Aorta (tissue), 5 donors: ENCODE measurements at places on chromosomes 4 and X. TPM values are rescaled to one million over a fixed set of nuclear protein-coding genes. Genes with fewer than 3 reads are reported as not detected.

DNA sequence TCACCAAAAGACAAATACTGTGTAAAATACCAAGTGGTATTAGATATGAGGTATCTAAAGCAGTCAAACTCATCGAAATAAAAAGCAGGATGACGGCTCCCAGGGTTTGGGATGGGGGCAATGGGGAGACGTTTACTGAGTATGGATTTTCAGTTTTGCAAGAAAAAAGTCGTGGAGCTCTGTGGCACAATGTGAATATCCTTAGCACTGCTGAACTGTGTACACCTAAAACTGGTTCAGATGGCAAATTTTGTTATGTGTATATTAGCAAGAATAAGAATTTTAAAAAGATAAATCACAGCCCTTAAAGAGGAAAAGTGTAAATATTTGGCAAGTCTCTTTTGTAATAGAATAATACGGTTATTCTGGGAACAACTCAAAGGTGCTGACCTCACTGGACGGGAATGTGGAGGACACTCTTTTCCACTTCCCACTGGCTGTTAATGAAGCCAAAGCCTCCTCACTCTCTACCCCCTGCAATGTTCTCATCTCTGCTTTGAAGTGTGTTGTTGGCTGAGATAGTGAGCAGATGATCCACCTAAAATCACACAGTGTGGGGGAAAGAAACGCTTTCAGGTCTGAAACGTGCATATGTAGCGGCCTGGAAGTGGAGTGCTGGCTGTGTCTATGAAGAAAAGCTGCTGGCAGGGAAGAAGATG, 49.2 kb downstream of the SEL1L3 start:
- no peaks in the 10 kb centered on the region for H3K4me1 ChIP-seq
- no peak for DNase-seq
- no peak overlapping the region for H3K4me3 ChIP-seq
- H3K27ac ChIP-seq, result no peak overlapping the region

GRCh38 chrX:47228550-47229270, 4.1 kb upstream of the USP11 start:
- no peak overlapping the region for H3K4me3 ChIP-seq
- H3K4me1 ChIP-seq, result no peaks in the 10 kb centered on the region
- H3K27ac ChIP-seq, result no peak overlapping the region
- H3K36me3 ChIP-seq, result no peaks in the 10 kb centered on the region
- DNase-seq, result no peak

GRCh38 chr4:104449537-104449936, 45.2 kb downstream of the CXXC4 start:
- H3K27ac ChIP-seq, result no peak overlapping the region
- no peak overlapping the region for H3K4me3 ChIP-seq
- DNase-seq, result no peak
- no peaks in the 10 kb centered on the region for H3K27me3 ChIP-seq

PTPN13 gene
- total RNA-seq, result 30.1 TPM

DNA sequence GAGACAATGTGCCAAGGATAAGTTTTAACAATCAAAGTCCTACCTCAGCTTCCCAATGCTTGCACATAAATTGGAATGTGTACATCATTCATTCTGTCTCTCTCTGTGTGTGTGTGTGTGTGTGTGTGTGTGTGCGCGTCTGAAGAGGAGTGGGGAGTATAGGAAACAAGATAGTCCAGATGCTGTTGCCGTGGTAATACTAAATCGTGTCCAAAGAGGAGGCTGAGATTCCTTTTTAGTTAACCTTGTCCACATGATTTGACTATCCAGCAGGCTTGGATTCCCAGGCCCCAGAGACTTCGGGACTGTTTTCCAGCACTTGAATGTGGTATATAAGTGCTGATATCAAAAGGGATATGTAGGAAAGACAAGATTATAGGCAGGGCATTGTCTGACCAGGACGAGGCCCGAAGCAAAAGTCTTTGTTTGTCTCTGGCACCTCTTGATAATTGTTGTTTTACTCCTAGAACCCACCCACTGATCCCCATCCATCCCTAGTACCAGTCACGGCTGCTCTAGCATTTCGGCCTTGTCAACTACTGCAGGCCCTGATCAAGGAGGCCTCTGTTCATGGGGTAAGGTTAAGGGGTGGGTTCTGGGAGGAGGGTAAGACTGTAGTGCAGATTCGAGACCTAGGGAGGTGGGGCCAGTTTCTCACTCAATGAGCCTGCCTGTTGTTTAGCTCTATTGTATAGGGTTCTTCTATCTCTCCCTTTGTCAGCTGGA, 3.9 kb downstream of the PLP1 start:
- H3K27ac ChIP-seq, result no peak overlapping the region
- no peaks in the 10 kb centered on the region for H3K4me1 ChIP-seq
- no peaks in the 10 kb centered on the region for H3K36me3 ChIP-seq
- no peaks in the 10 kb centered on the region for H3K27me3 ChIP-seq
